ENCODE measurements at places on chromosomes 12 and 14.

- no peak for DNase-seq
These were observed 80.4 kb upstream of the GPR68 start for GRCh38 chr14:91324606-91325575.

DNA sequence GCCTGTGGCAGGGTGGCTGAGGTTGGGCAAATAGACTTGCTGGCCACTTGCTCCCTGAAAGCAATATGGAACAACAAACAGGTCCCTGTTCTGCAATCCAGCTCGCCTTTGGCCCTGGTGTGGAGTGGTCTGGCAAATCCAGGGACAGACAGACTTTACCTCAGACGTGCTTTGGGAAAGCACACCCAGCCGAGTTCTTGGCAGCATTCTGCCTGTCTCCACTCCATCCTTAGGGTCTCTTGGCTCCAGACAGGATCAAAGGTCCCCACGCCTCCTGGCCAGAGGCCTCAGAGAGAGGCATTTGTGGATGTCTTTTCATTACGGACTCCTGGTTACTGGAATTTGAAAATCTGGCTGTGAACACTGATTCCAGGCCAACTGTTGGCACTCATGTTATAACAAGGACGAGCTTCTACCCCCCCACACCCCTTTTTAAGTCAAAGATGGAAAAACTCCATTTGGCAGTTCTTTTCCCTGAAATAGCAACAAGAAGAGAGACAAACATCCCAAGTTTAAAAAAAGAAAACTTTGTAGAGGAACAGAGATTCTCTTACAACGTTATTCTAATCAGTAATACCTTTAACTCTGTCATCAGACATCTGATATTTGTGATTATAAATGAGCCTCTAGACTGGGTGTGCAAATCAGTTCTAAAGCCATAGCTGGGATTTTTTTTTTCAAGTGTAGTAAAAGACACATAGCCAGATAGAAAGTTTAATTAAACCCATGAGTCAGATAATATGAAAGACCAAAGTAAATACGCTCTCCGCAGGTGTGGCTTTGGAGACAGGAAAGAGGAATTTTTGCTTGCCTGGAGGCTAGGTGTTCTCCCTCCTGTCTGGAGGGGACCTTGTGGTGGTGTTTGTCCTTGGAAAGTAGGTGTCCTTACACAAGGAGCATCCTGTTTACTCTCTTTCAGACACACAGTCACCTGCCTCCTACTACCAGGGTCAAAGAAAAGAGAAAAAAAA is 60.7 kb downstream of the GALNT8 start:
- no peak for DNase-seq

GRCh38 chr14:104223101-104224041 is 85.0 kb downstream of the KIF26A start:
- DNase-seq = no peak

DNA sequence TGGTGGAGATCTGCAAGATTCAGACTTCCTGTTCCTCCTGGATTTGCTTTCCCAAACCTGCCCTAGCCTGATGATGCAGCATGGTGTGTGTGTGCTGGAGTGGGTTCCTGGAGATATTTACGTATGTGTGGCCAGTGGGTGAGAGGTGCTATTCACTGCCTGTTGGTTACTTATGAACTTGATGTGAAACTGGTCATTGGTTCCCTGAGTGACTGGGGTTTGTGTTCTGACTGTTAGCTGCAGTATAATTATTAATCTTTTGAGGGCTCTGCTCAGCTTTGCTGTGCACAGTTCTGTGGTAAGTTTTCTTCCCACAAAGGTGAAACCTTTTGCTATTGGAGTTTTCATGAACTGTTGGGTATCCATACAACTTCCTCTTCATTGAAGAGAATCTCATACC is 541.8 kb upstream of the FBXO33 start:
- no peak for DNase-seq

DNA sequence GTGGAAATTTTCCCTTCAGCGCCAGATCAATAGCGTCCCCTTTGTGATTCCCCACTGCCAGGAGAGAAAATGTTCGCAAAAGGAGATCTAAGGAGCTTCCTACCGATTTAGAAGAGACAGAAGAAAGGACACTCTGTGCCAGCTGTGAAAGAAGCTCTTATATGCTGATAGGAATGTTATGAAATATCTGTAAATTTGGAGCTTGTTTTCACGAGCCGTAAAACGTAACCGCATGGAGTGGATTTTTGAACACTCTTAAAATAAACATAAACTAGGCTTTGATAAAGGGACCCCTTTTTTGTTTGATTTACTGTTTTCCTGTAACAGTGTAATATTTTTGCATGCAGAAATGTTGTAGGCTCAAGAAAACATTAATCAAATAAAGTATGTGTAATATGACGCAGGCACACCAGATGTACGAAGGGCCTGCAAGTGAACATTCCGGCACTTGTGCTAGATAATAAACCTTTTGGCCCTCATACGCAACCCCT is 346.8 kb downstream of the ETNK1 start:
- no peak for DNase-seq

DNA sequence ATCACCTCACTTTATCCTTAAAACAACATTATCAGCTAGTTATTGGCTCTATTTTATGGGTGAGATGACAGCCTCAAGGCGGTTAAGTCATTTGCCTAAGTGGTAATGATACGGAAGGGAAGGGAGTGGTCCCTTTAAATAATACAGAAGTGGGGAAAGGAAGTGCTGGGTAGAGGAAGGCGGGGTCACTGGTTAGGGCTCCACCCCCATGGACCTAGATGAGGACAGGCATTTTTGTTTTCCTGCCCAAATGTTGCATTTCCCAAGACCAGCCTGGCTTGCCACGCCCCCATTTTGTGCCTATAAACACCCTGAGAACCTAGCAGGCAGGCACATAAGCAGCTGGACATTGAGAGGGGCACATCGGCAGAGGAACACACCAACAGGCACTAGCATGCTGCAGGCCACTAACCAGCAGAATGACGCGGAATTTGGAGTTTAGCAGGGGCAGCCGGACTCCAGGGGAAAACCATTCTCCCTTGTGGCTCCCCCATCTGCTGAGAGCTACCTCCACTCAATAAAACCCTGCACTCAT is 100.9 kb downstream of the EPS8 start:
- DNase-seq = no peak

DNA sequence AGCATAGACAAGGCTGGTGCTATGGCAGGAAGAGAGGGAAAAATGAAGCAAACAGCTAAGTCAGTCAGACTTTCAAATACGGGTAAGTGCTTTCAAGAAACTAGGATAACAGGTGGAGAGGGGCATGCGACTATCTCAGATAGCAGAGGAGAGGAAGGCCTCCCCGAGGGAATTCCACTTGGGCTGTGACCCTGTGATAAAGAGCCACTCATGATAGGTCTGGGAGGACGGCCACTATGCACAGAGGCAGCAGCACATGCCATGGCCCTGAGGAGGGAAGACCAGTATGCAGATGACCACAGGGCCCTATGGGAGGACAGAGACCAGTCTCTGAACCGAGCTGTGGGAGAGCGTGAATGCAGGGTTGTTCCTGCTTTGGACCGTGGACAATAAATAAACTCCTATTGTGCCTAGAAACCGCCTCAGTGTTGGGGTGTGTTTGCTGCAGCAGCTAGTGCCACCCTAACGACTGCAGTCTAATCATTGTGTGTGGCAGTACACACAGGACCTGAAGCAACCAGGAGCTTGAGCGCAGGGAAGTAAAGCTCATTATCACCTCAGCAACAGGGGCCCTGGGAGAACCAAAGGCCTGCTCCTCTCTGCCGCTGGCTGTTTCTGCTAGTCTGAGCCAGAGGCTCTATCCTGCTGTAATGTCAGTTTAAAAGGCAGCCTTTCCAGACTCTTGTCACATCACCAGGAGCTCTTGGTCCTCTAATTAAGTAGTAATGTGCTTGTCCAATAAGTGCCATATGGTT is 119.1 kb downstream of the CACNA1C start:
- no peak for DNase-seq

DNA sequence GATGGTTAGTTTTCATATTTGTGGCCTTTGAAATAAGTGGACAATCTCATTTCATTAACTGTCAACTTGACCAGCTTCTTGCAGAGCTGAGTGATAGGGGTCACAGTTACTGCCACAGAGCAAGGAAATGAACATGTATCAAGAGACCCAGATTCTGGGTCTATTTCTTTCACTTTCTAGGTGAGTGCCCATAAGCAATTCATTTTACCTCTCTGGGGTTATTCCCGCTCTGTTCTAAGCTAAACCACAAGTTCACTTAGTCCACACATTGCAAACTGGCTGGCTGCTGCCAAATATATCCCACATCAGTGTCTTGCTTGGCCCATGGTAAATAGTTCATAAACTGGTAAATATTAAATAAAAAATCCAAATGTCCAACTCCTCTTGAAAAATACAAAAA is 29.9 kb downstream of the GPHB5 start:
- DNase-seq = no peak

- DNase-seq = no peak
These were observed 34.3 kb upstream of the CHFR start for GRCh38 chr12:132921685-132922084.

- DNase-seq = no peak
These were observed 110.7 kb upstream of the SFSWAP start for GRCh38 chr12:131600160-131600532.

- DNase-seq = peak; percentile 52
These were observed 67.1 kb upstream of the SRSF5 start for GRCh38 chr14:69699748-69700303.

Measured in NCI-H1930 (cell line).